ENCODE measurements at places on chromosomes 16 and 17. TPM values are rescaled to one million over a fixed set of nuclear protein-coding genes. Genes with fewer than 3 reads are reported as not detected.

The ADAP2 gene
- polyA plus RNA-seq, result 4.2 TPM

The KRTAP16-1 gene
- not detected for polyA plus RNA-seq

The SOX9 gene
- polyA plus RNA-seq, result 19.0 TPM

The ECI1 gene
- 57.6 TPM for polyA plus RNA-seq

The NT5M gene
- polyA plus RNA-seq, result 5.2 TPM

The FBXW10B gene
- 0.67 TPM for polyA plus RNA-seq

The CHTF18 gene
- polyA plus RNA-seq, result 26.7 TPM

The ZPBP2 gene
- not detected for polyA plus RNA-seq

The ACSF2 gene
- polyA plus RNA-seq, result 89.0 TPM

The CCL5 gene
- 1.7 TPM for polyA plus RNA-seq

The ST6GALNAC2 gene
- polyA plus RNA-seq, result 12.4 TPM

The WNK4 gene
- polyA plus RNA-seq, result 14.7 TPM

The KRTAP9-2 gene
- polyA plus RNA-seq, result not detected

The DVL2 gene
- polyA plus RNA-seq, result 50.7 TPM

The ATP2A1 gene
- polyA plus RNA-seq, result 4.4 TPM

The CCDC40 gene
- polyA plus RNA-seq, result 12.8 TPM

The ZNF594 gene
- polyA plus RNA-seq, result 21.7 TPM

The KRT20 gene
- polyA plus RNA-seq, result 0.08 TPM

The COL1A1 gene
- 919 TPM for polyA plus RNA-seq

The CIAO3 gene
- polyA plus RNA-seq, result 21.0 TPM

The HAP1 gene
- 0.86 TPM for polyA plus RNA-seq

The WSCD1 gene
- 14.9 TPM for polyA plus RNA-seq

The ADAD2 gene
- polyA plus RNA-seq, result not detected

The CHAD gene
- polyA plus RNA-seq, result 0.91 TPM

The FADS6 gene
- 0.57 TPM for polyA plus RNA-seq

The GNAO1 gene
- 7.1 TPM for polyA plus RNA-seq

The TAF1C gene
- polyA plus RNA-seq, result 30.7 TPM

The CARD14 gene
- polyA plus RNA-seq, result 1.5 TPM

The DYNLRB2 gene
- polyA plus RNA-seq, result 8.5 TPM

The MYO1C gene
- 80.8 TPM for polyA plus RNA-seq

The TBC1D26 gene
- polyA plus RNA-seq, result 0.60 TPM

The C17orf78 gene
- polyA plus RNA-seq, result not detected

The LGALS9B gene
- 0.15 TPM for polyA plus RNA-seq

The SMPD3 gene
- polyA plus RNA-seq, result 1.1 TPM

The MT1M gene
- not detected for polyA plus RNA-seq

The VAT1 gene
- polyA plus RNA-seq, result 120 TPM

The TP53TG3B gene
- polyA plus RNA-seq, result not detected

The CD68 gene
- polyA plus RNA-seq, result 57.1 TPM

The FAM222B gene
- 21.6 TPM for polyA plus RNA-seq

The BAHCC1 gene
- 16.6 TPM for polyA plus RNA-seq

The ZDHHC1 gene
- polyA plus RNA-seq, result 13.2 TPM

Measured in right renal pelvis (tissue), 4 donors.